ENCODE measurements at places on chromosomes 4 and X. TPM values are rescaled to one million over a fixed set of nuclear protein-coding genes. Genes with fewer than 3 reads are reported as not detected.

The MMRN1 gene
- total RNA-seq: 32.3 TPM

The DMRTC1 gene
- total RNA-seq: not detected

The RADX gene
- 14.9 TPM for total RNA-seq

The UGT8 gene
- 2.2 TPM for total RNA-seq

The SERTM2 gene
- total RNA-seq: 5.6 TPM

The DCX gene
- not detected for total RNA-seq

The SH3TC1 gene
- total RNA-seq: 87.0 TPM

The PF4V1 gene
- total RNA-seq: not detected

The SYP gene
- 1.7 TPM for total RNA-seq

The CPLX1 gene
- 6.7 TPM for total RNA-seq

The SPOCK3 gene
- 5.1 TPM for total RNA-seq

The TCEAL9 gene
- total RNA-seq: 52.1 TPM

The DUX4 gene
- total RNA-seq: 0.29 TPM

The XG gene
- 1.6 TPM for total RNA-seq

The SFRP2 gene
- 13.3 TPM for total RNA-seq

The DAPP1 gene
- 25.3 TPM for total RNA-seq

The TBX22 gene
- total RNA-seq: 0.18 TPM

The DGKK gene
- total RNA-seq: not detected

The SPACA5 gene
- total RNA-seq: not detected

The CORIN gene
- total RNA-seq: 25.0 TPM

The DOK7 gene
- 4.5 TPM for total RNA-seq

The PRR32 gene
- not detected for total RNA-seq

The STARD8 gene
- 10.9 TPM for total RNA-seq

The S100G gene
- total RNA-seq: not detected

The GAGE13 gene
- total RNA-seq: not detected

The KLF3 gene
- 81.8 TPM for total RNA-seq

The MAD2L1 gene
- total RNA-seq: 1.4 TPM

The SPANXA1 gene
- not detected for total RNA-seq
